ENCODE measurements at places on chromosomes 5 and 9. TPM values are rescaled to one million over a fixed set of nuclear protein-coding genes. Genes with fewer than 3 reads are reported as not detected.

DNA sequence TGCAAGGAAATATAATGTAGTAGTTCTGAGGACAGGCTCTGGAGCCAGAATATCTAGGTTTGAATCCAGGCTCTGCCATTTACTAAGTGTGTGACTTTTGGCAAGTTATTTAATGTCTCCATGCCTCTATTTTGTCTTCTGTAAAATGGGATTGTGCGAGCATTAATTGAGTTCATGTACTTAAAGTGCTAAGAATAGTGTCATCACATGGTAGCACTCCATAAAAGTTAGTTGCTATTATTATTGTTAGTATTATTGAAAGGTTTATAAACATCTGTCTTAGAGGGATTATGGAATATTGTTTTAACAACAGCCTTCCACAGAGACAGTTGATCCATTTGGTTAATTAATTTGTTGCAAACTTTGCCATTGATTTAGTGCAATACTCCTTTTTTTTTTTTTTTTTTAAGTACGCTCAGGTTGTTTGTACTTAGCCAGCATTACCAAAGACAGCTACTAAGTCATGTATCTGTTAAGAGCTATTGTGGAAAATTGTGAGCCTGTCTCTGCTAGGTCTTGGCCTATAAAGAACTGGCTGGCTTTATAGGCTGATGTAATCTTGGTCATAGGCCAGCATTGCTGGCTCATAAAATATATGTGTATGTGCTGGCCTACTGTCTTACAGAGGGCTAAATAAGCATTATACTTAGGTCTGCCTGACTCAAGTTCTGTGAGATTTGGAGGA, 174.7 kb downstream of the WDR70 start:
- no peak for DNase-seq

DNA sequence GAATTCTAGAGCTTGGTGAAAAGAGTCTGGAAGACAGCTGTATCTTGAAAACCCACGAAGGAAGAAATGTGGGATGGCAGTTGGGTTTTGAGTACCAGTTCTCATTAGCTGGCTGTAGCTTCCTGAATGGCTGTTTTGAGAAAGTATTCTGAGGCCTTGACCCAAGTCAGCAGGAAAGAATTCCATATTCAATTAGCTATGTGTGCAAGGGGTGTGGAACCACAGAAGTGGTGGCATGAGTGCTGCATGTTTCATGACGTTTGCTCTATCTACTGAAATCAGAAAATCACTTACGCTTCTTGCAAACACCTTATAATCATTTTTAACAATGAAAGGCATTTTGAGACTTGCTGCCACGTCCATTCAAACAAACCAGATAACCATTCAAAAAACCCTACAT, 69.1 kb downstream of the TRPM3 start:
- DNase-seq: no peak

DNA sequence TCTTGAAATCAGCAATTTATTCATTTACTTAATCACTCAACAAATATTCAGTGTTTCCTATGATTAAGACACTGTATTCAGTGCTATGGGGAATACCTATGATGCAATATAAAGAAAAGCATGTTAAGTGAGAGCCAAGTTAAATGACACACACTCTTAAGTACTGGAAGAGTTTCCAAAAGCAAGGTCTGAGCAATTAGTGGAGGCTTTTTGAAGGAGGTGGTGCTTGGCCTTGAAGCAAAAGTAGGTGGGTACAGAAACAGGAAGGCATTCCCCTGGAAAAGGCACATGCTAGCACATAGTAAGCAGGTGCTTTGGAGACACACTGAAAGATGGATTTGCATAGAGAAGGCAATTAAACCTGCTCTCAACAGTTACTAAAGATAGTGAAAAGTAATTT, 4.0 kb downstream of the TSLP start:
- no peak for DNase-seq

DNA sequence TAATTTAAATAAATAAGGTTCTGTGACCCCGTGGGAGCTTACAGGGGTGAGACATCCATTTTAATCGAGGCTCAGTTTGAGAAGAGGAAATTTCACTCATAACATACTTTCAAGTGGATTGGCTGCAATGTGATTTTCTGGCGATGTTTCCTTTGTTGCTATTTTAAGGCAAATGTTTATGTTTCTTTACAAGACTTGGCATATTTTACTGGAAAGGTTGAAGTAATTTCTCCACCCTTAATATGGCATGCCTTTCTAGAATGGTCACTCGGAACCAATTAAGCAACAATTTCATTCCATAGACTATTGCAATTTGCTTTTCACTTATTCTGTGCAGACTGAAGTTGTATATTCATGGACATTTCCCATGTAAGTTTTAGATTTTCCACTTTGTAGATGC, 438.0 kb upstream of the WWC1 start:
- no peak for DNase-seq

GRCh38 chr9:116594547-116594946, 92.6 kb upstream of the TRIM32 start:
- no peak for DNase-seq

DNA sequence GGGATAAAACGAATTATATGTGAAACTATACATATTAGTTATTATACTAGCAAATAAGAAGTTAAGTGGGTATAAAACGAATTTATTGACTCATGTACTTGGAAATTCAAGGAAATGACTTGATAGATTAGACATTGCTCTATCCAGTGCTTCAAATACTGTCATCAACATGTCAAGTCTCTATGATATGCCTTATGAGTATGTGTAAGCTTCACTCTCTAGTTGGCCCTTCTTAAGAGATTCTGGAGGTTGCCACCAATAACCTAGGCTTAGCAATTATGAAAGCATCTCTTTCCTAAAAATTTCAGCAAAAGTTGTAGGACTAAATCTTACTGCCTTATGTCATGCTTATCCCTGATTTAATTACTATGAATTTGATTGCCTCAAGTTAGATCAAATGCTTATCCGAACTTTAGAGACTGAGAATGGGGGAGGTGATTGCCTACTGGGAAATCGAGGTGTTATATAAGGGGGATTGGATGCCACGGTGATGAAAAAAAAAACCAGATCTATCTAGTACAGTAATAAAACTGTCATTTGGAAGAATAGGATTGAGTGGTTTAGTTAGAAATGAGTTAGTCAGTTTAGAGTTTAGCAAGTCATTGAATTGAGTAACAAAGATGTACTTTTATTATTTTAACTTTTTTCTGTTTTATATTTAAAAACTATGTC, 46.9 kb downstream of the CSNK1G3 start:
- no peak for DNase-seq

DNA sequence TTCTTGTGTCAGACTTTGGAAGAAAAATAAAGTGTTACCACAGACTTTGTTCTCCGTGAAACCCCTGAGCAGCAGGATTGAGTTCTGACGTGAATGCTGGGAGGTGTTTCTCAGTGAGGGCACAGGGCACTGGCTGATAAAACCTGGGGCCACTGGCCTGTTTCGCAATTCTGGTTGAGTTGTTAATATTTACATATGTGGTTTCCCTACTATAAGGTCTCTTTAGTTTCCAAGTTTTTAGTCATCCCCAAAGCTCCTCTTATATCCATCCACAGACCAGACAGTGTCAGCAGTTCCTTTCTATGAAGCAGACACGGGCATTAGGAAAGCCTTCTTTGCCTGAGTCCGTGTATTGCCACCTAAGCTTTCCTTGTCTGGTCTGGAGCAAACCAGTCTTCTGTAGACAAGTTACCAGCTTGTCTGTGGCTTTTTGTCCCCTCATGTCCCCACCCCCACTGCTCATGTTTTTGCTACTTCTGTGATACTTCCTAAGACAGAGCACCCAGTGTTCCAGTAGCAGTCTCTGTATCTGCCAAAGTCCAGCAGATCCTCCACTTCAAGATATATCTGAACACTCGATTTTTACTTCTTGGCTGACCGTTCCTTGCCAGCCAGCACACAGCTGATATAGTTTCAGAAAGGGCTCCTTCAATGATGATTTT, 42.0 kb downstream of the ACO1 start:
- no peak for DNase-seq

The TAF11L10 gene
- polyA plus RNA-seq: not detected

The DTWD2 gene
- 13.6 TPM for polyA plus RNA-seq

The CSF2 gene
- polyA plus RNA-seq: not detected

The PCDH1 gene
- polyA plus RNA-seq: 25.6 TPM

The GFI1B gene
- 0.87 TPM for polyA plus RNA-seq
